Cortex of kidney (tissue), 1 donor: ENCODE measurements at places on chromosomes 13 and 19.

- DNase-seq = no peak
These were observed 397.8 kb downstream of the FGF14 start for GRCh38 chr13:102003848-102004570.

GRCh38 chr19:39553082-39553652 is 13.2 kb upstream of the EID2 start:
- no peak for DNase-seq

GRCh38 chr19:5958074-5958850 is 19.7 kb downstream of the RANBP3 start:
- no peak for DNase-seq

DNA sequence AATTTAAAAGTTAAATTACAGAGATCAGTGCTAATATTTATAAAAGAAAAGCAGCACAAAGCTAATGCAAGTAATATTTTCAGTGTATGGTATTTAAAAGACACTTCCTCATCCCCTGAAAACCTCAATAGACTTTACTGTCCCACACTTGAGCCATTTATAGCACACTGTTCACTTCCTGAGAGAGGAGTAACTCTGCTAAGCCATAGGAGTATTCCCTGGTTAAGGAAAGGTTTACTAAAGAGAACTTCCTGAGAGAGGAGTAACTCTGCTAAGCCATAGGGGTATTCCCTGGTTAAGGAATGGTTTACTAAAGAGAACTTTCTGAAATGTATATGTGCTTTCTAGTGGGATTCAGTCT is 159.4 kb downstream of the NHLRC3 start:
- DNase-seq = no peak

DNA sequence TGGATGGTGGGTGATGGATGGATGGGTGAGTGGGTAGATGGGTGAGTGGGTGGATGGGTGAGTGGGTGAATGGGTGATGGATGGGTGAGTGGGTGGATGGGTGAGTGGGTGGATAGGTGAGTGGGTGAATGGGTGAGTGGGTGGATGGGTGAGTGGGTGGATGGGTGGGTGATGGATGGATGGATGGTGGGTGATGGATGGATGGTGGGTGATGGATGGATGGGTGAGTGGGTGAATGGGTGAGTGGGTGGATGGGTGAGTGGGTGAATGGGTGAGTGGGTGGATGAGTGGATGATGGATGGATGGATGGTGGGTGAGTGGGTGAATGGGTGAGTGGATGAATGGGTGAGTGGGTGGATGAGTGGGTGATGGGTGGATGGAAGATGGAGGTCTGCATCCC is 2.8 kb downstream of the SMIM24 start:
- DNase-seq = no peak

GRCh38 chr19:12965017-12965811 is 4.2 kb upstream of the DAND5 start:
- DNase-seq = no peak

- peak; percentile 62 for DNase-seq
These were observed 4.7 kb downstream of the SERTAD1 start for GRCh38 chr19:40420766-40421765.

DNA sequence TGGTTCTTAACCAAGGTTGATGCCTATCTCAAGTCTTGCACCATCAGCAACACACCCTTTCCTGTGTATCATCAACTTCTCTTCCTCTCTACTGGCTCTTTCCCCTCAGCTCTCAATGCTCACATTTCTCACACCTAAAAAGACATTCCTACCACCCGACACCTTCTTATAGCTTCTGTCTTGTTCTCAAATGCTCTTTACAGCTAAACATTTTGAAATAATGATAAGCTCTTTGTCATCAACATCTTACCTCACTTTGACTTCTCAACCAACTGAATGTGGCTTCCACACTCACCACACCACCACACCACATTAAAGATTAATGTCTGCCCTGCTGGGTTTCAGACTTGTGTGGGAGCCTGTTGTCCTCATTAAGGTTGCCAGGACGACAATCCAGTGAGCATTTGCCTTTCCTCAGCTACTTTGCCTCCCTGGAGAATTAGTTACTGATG is 67.8 kb downstream of the RXFP2 start:
- no peak for DNase-seq

DNA sequence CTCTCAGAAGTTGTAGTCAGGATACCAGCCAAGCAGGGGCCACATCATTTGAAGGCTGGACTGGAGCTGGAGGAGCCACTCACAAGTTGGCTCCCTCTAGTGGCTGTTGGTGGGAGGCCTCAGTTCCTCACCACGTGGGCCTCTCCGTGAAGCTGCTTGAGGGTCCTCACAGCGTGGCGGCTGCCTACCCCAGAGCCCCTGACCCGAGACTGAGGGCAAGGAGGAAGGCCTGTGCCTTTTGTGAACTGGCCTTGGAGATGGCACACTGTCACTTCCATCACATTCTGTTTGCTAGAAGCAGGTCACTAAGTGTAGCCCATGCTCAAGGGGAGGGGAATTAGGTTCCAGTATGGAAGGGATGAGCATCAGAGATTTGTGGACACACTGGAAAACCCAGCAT is 14.6 kb downstream of the GNA11 start:
- DNase-seq = no peak

DNA sequence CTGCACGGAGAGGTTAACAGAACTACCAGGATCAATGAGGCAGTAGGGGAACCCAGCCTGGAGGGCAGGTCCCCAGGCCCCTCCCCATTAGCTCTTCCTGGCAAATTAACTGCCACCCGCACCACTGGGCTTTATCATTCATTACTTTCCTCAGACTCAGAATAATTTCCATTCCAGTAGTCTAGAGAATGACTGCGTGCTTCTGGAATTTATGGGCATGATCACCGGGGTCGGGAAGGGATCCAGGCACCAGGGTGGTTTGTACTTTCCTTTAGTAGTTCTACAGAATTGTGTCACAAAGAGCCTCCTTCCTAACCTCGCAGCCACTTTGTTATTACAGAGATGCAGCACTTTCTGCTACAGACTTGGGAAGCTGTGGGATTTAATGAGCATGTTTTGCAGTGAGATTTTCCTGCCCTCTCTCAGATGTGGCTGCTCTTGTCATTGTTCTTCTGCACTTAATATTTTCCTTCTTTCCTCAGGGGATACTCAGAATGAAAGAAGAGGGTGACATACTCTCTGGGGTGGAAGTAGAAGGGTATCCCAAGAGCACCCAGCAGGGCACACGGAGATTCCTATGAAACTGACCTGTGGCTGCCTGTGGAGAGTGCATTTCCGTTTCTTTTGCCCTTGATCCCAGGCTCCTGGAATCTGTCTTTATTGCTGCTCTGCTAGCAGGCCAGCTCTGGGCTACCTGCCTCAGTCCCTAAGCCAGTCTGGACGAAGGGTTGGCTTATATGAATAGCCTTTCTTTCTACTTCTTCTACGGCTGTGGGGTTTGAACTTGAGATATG is 285.0 kb upstream of the SLC10A2 start:
- DNase-seq = no peak

DNA sequence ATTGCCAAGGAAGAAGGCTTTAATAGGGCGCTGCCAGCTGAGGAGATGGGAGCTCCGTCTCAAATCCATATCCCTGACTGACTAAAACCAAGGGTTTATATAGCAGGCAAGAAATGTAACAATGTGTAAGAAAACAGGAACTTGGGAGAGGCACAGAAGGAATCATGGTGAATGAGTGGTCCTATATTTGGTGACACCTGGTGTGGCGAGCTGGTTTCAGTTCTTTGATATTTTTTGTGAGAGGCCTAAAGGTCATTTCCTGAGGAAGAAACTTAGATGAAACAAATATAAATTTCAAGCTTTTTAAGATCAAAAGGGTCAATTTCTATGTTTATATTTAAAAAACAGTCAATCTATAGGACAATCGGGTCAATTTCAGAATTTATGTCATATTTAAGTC is 826.3 kb downstream of the SLITRK6 start:
- no peak for DNase-seq

DNA sequence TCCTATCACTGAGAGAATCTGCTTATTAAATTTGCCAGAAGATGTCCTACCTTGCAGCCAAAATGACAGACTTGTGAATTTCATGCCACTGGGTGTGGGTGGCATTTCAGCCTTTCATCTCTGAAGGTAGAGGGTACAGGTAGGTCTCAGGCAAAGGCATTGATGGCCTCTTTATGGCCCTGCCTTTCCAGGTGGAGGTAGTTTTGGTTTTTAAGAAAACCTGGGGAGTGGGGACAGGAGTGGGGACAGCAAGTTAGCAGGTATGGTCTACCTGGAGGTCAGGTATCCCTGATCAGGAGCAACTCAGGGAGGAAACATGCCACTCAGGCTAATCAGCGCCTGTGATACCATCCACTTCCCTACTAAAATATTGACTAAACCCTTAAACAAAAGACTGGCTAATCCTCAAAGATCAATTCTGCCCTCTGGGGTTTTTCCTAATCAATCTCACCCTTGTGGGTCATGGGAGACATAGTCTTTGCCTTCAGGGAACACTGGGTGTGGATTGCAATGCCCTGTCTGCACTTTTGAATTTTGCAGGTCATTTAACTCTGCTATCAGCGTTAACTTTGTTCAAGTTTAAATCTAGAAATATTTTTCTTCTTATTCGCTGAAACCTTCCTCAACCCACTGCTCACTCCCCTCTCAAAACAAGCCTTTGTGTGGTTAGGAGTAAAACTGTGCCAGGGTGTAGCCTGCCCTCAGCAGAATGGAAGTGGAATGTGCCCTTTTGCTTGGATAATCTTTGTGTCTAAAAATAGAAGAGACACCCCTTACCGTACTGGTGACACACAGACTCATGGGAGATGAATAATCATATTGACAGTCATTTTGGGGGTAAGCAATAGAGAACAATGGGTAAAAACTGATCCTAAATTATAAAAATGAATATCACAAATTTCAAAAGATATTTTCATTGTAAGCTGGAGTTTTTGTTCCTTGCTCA is 233.7 kb downstream of the COG6 start:
- DNase-seq = no peak

GRCh38 chr19:12034198-12034597 is 1.3 kb downstream of the ZNF433 start:
- no peak for DNase-seq

GRCh38 chr19:632579-633067 is 714 bp downstream of the POLRMT start:
- DNase-seq = no peak
